ENCODE measurements at places on chromosomes 11 and 22.
A peak's percentile ranks its signal among the peaks of the same experiment; 100 is the strongest.

DNA sequence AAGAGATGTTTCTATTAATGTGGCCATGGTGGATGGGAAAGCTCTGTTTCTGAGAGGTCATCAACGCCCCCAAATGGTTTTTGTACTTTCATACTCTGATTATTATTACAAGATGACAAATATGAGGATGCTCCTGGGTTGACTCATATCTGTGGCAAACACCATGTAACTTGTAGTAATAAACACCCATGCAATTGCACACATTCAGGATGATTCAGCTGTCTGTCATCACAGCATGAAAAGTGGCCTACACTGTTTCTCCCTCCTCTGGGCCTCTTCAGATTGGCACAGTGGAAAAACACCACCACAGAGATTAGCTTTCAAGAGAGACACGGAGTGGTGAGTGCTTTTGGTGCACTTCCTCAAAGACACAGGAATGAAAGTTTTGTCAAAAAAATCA, 85.4 kb downstream of the MTNR1B start:
- peak; percentile 87 for DNase-seq

- DNase-seq, result no peak
Measured at GRCh38 chr22:32880505-32880892, 79.0 kb downstream of the TIMP3 start.

- DNase-seq, result no peak
Measured at GRCh38 chr22:33350491-33350890, 292.3 kb upstream of the SYN3 start.

DNA sequence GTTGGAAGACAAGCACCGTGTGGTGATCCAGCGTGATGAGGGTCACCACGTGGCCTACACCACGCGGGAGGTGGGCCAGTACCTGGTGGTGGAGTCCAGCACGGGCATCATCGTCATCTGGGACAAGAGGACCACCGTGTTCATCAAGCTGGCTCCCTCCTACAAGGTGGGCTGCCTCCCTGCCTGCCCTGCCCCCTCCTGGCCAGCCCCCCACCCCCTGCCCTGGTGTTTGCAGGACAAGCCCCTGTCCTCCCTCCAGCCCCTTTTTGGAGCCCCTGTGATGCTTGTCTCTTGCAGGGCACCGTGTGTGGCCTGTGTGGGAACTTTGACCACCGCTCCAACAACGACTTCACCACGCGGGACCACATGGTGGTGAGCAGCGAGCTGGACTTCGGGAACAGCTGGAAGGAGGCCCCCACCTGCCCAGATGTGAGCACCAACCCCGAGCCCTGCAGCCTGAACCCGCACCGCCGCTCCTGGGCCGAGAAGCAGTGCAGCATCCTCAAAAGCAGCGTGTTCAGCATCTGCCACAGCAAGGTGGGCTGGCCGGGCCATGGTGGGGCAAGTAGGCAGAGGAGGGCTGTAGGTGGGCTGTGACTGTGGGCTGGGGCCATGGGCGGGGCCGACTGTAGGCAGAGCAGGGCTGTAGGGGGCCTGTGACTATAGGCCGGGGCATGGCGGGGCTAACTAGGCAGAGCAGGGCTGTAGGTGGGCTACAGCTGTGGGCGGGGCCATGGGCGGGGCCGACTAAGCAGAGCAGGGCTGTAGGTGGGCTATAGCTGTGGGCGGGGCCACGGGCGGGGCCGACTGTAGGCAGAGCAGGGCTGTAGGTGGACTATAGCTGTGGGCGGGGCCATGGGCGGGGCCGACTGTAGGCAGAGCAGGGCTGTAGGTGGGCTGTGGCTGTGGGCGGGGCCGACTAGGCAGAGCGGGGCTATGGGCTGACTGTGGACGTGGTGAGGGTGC, 13.6 kb downstream of the MUC2 start:
- no peak for DNase-seq

All from myocyte (in vitro differentiated cells).